ENCODE measurements at places on chromosomes 5 and 9.
A peak's percentile ranks its signal among the peaks of the same experiment; 100 is the strongest.

GRCh38 chr5:33531824-33532223 is 91.1 kb downstream of the TARS1 start:
- no peak for DNase-seq

DNA sequence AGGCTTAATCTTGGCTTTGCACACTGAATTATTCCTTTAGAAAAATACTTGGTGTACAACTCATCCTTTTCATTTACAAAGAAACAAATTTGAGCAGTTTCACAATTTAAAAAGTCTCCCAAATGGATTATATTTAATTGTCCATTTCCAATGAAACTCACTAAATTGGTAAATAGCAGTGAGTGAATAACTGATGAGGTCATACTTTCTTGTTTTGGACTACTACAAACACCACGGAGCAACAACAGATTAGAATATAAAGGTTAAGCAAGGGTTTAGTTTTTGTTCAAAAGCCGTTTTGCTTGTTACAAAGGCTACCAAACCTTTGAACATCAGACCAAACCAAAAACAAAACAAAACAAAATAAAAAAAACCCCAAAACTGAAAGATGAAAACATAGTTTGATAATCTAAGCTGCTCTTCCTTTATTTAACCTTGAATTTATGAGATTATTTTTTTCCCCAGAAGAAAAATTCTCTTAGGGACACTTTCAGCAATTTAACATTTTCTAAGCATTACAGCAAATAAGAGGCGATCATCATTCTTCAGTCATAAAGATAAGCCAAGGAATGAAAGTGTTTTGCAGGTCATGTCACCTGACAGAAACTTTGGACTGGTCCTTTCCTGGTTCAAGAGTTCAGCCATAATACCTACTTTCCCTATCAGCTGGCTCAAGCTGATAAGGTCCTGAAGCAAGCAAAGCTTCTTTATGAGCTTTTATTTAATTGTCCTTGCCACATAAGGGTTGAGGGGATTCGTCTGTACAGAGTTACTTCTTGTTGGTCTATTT is 99.7 kb upstream of the CDKN2B start:
- DNase-seq = no peak

- no peak for DNase-seq
Measured at GRCh38 chr5:111606194-111606593, 93.9 kb upstream of the STARD4 start.

- no peak for DNase-seq
Measured at GRCh38 chr5:176743868-176744583, 66.3 kb upstream of the UNC5A start.

- no peak for DNase-seq
Measured at GRCh38 chr9:102362470-102363132, 624.2 kb upstream of the GRIN3A start.

DNA sequence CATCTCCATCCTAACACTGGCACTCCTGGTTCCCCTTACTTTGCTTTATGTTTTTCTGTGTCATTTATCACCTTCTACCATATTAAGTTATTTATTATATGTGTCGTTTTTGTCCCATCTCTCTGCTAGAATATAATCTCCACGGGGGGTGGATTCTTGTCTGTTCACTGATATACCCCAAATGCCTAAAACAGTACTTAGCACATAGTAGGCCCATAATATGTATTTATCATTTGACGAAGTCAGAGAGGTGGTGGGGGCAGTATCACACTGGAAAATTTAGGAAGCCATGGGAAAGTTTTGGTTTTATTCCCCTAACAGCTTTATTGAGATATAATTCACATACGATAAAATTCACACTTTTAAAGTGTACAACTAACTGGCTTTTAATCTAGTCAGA is 14.4 kb downstream of the ZCCHC9 start:
- DNase-seq = no peak

DNA sequence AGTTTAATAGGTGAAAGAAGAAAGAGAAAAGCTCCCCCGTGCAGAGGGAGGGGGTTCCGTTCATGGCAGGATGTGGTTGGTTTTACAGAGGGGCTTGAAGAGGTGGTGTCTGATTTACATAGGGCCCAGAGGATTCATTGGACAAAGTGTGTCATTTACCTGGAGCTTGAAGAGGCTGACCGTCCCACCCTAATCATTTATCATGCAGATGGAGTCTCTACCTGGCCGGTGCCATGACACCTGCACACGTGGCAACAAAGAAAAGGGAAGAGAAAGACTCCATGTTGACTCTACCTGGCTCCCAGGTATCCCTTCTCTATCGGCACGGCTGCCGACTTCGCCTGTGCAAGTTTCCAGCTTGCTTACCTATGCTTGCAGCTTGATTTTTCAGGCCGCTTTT is 35.3 kb upstream of the PRRC2B start:
- no peak for DNase-seq

GRCh38 chr5:88660947-88661805 is 221.8 kb downstream of the MEF2C start:
- DNase-seq = peak; percentile 84

DNA sequence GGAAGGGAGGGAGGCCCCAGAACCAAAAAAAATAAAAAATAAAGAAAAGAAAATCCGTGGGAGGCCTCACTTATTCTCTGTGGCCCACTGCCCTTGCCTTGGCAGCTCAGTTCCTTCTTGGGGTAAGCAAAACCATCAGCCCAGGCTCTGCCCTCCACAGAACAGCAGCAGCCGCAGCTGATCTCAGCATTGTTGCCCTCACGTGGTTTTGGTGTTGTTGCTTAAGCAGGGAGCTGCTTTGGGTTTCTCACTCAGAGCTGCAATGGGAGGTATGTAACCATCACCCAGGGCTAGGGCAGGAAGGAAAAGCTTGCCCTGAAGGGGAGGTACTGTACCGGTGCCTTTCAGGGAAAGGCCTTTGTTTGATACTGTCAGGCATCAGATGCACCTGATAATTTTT is 374.7 kb upstream of the WWC1 start:
- DNase-seq = no peak

DNA sequence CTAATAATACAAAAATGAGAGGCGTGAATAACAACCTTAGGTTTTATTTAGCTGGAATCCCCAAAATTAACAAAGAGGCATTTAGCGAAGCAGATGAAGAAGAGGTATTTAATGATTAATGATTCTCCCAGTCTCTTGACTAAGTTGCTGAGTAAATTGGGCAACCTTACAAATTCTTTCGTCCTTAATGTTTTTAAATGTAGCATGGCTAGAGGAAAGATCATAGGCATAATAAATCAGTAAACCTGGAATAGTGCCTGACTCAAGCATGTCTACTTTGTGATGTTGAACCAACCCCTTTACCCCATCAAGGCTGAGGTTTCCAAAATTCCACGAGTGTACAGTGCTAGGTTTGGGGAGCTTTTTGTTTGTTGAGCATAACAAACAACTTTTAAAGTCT is 7.9 kb downstream of the BHMT start:
- no peak for DNase-seq

DNA sequence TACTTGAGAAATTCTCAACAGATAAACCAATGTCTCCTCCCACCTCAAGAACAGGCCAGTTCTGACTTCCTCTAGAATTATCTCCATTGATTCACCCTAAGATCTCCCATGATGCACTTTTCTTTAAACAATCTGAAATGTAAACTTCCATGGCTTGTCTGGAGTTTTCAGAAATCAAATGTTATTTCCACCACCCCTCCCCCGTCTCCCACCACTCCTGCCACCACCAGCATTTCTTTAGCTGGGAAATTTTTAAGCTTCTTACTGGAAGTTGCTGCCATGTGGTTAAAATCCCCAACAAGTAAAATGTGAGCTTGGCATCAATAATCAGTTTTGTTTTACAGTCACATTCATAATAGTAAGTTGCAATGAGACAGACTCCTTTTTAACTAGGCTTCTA is 32.8 kb upstream of the BASP1 start:
- no peak for DNase-seq

- DNase-seq = peak; percentile 83
Measured at GRCh38 chr9:130243015-130243881, 22.3 kb upstream of the HMCN2 start.

DNA sequence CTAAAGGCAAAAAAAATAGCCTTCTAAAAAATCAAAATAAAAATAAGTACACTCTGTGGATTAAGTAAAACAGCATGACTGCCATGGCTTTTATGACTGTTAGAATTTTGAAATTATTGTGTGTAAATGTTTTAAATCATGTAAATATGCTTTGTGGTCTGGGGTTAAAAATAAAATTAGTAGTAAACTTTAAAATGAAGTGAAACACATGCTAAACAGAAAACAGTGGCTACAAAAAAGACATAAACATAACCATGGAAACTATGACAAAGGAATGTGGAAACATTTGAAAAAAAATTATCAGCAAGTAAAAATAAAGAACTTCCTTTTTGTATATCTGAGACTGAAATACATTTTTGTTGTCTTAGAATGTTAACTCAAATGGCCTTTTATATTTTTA is 134.5 kb upstream of the SPEF2 start:
- no peak for DNase-seq

DNA sequence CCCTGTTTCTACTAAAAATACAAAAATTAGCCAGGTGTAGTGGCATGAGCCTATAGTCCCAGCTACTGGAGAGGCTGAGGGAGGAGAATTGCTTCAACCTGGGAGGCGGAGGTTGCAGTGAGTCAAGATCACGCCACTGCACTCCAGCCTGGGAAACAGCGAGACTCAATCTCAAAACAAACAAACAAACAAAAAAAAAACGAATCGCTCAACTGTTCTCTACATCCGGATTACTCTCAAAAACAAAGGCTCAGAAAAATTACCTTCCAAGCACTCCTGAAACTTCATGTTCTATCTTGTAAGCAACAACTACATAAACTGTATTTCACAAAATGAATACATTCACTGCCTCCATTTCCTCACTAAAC is 14.0 kb downstream of the UBAP2 start:
- DNase-seq = no peak

DNA sequence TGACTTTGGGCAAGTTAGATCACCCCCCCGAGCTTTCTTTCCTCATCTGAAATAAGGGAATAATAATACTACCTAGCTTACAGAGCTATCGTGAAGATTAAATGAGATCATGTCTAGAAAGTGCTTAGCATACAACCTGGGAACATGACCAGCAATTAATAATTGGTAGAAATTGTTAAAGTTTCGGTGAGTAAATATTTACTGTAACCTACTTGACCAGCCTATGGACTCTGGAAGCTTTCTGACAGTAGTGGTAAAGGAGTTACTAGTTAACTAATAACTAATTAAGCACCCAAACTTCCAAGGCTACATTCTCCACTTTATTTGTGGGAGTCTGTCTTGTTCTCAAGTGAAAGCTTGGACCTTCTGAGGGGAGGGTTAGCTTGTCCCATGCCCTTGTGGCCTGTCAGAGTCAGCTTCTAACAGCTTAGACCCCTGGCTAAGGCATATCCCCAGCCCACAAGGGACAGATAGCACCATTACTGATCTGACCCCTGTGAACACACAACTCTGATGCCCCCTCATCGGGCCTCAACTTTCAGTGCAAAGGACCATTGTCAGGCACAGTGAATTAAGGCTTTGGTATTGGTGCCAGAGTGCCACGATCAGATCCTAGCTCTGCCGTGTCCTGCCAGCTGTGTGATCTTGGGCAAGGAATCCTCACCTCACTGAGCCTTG is 58.7 kb upstream of the SAP30L start:
- no peak for DNase-seq

- DNase-seq = no peak
Measured at GRCh38 chr5:169870211-169870610, 110.1 kb downstream of the INSYN2B start.

DNA sequence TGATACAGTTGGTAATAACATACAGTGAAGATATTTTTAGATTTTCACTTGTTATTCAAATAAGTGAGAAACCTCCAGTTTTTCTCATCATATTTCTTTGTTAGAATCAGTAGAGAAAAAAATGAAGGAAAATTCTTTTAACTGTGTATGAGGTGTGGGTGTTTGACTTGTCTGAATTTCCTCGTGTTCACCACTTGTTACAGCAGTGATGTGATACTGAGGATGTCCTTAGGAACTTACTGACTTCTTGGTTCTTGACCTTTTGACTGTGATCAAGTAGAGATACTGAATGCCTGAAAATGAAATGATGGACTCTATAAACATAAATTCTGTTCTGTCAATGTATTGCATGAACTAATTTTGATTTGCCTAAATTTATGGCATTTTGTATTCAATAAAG is 10.7 kb downstream of the PBX3 start:
- no peak for DNase-seq

- DNase-seq = no peak
Measured at GRCh38 chr5:54270326-54270725, 40.0 kb downstream of the ARL15 start.

- no peak for DNase-seq
Measured at GRCh38 chr9:109775516-109775915, 4.5 kb upstream of the PALM2AKAP2 start.

- no peak for DNase-seq
Measured at GRCh38 chr5:89342106-89342876, 459.3 kb upstream of the MEF2C start.

DNA sequence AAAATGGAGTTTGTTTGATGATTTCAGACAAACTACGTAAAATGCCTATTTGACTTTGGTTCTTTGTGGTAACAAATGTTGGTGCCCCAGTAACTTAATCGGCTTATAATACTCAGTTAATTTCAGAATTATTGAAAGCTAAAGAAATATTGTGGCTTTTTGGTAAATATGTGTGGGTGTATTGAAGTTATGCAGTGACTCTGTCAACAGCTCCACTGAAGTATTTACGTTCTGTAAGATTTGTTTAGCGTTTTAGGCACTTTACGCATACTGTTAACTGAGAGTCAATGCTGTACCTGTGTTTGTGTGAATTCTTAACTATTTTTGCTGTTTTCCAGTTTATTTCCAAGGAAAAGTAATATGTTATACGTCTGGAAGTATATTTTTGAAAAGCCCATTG is 2.2 kb downstream of the RAD23B start:
- DNase-seq = no peak

- no peak for DNase-seq
Measured at GRCh38 chr9:135100241-135100681, 12.8 kb downstream of the OLFM1 start.

DNA sequence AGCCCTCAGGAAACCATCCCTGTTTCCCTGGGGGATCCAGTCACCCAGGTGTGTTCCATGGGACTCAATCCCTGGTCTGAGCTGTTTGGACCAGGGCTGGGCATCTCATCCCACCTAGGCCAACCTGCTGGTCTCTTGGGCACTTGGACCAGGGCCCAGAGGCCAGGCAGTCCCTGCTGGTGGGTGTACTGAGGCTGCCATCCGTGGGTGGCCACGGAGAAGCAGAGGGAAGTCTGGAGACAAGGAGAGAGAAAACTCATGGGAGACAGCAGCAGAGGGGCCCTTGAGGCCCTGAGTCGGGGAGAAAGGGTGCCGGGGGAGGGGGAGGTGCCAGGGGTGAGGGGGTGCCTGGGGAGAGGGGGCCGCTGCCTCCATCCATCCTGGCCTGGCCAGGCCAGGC is 247.8 kb downstream of the PBX3 start:
- DNase-seq = no peak

DNA sequence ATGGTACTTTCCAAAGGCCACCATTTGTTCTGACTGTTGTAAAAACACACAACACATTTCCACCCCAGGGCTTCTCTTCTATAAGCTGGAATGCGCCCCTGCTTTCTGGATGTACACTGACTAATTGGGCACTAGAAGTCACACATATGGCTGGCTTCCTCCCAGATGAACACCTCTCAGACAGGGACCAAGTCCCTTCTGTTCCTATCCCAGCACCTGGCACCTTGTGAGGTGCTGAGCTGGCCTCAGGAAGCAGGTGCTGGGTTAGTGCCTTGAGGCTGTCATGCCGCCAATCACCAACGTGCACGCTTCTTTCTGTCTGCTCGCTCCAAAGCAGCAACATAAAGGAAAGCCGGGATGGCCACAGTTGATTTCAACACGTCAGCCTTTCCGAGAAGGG is 93.2 kb downstream of the FSTL4 start:
- no peak for DNase-seq

All from A549 (cell line).